ENCODE measurements at places on chromosomes 2 and 18.

DNA sequence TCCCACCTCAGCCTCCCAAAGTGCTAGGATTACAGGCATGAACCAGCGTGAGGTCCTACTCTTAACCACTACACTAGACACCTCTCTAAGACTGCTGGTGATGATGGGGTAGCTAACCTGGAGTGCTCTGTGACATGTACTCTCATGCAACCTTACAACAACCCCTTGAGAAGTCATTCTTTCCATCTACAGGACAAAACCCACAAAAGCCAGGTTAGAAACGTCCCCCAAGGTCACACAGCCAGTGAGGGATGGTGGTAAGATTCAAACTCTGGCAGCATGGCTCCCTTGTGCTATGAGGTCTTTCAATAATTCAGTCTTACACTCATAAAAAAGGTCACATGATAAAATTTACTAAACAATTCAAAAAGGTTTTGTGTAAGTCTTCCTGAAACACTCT is 94.8 kb upstream of the SERTAD2 start:
- DNase-seq = no peak

DNA sequence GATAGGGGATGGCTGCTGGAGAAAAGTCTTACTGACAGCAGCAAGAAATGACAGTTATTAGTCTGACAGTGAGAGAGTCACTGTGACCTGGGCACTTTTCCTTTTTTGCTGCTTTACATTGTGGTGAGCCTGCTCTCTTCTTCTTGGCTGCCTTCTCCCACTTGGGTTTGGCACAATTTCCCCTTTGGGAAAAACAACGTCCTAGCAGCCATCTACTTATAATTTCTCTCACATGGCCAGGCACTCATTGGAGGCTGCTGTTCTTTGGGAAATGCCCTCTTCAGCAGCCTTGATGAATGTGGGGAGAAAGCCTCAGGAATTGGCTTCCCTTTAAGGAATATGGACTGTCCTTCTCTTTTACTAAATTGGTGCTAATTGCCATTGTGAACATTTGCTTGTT is 60.4 kb upstream of the SLC1A4 start:
- no peak for DNase-seq

GRCh38 chr2:2942906-2943305 is 434.7 kb downstream of the EIPR1 start:
- no peak for DNase-seq

GRCh38 chr2:45992021-45992740 is 305.0 kb upstream of the EPAS1 start:
- no peak for DNase-seq

- DNase-seq = no peak
Measured at GRCh38 chr2:128414351-128414750, 95.7 kb upstream of the HS6ST1 start.

- DNase-seq = no peak
Measured at GRCh38 chr2:120174963-120175581, 48.1 kb downstream of the TMEM185B start.

- DNase-seq = no peak
Measured at GRCh38 chr2:240731178-240731545, 39.5 kb downstream of the AQP12A start.

GRCh38 chr18:1653873-1654272 is 749.2 kb downstream of the ADCYAP1 start:
- DNase-seq = no peak

- no peak for DNase-seq
Measured at GRCh38 chr2:101879466-101879865, 112.3 kb upstream of the IL1R2 start.

GRCh38 chr18:24019641-24020331 is 5.2 kb downstream of the TTC39C start:
- peak; percentile 52 for DNase-seq

- DNase-seq = no peak
Measured at GRCh38 chr2:241461693-241462677, 46.4 kb downstream of the STK25 start.

DNA sequence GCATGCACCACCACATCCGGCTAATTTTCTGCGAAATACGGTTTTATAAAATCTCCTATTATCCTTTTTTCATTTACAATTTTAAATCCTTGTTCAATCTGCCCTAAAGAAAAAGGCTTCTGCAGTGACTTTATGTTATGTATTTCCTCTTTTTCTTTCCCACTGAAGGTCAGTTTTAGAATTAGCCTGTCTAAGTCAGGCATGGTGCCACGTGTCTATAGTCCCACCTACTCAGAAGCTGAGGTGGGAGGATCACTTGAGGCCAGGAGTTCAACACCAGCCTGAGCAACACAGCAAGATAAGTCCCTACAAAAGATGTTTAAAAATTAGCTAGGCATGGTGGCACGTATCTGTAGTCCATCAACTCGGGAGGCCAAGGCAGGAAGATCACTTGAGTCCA is 39.8 kb upstream of the TNFRSF11A start:
- DNase-seq = no peak

DNA sequence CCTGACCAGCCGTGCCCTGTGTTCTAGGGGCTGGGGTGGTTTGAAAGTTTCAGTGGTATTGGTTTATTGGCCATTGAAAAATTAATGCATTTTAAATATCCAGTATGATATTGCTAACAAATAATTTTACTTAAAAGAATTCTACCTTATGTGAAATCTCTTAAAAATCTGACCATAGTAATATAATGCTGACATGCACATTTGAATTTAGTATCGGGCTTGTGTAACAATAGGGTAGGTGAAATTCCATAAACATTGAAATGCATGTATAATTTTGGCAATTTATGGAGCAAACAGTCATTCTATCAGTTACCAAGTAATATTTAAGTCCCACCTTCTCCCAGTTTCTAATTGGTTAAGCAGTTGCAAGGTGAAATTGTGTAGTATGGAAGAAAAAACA is 170.5 kb downstream of the DCDC2C start:
- DNase-seq = no peak

- no peak for DNase-seq
Measured at GRCh38 chr2:144211826-144212225, 308.1 kb downstream of the ZEB2 start.

DNA sequence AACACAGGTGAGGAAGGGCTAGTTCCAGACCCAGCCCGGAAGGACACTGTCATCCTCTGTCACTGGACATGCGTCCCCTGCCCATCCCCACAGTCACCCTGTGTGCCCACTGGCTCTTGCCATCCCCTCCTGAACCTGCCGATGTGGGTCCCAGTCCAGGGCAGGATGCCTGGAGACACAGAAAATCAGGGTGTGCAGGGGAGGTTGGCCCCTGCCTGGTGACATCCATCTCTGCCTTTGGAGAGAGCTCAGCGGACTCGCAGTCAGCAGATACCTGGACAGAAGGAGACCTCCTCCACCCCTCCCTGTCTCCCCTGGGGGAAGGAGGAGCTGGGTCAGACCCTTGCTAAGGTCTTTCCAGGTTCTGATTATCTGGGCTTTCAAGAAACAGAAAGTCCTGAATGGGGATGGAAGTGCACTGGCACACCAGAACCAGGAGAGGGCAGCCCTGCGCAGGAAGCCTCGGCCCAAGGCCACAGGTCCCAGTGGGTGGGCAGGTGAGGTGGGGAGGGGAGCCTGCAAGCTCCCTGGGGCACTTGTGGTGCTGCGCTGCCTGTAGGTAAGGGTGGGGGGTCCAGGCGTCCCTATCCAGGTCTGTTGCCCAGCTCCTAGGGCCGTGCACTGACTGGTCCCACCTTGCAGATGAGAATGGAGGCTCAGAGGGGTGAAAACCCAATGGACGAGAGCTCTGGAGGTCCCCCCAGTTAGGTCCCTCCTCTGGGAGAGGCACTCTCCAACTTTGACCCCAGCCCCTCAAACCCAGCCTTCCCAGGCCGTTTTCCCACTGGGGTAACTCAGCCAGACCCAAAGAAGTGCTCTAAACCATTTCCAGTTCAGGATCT is 9.7 kb upstream of the OTOS start:
- peak; percentile 69 for DNase-seq

GRCh38 chr2:239095460-239096081 is 247.7 kb downstream of the TWIST2 start:
- no peak for DNase-seq

- no peak for DNase-seq
Measured at GRCh38 chr18:9434122-9434701, 41.1 kb upstream of the RALBP1 start.

DNA sequence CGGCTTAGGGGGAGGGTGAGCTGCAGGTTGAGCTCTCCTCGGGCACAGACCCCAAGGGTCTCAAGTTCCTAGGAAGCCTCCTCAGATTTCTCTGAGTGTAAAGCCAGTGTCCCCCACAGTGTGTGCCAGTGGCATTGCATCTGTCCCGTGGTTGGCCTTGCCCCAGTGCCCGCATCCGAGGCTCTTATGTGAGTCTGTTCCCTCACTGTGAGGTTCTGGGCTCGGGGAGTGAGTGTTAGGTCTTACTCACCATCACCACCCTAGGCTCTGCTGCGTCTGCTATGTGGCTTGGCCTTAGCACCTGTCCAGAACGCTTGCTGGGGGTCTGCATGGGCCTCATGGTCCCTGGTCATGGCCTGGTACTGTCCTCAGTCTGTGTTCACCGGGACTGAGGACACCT is 88.7 kb upstream of the PXDN start:
- DNase-seq = no peak

DNA sequence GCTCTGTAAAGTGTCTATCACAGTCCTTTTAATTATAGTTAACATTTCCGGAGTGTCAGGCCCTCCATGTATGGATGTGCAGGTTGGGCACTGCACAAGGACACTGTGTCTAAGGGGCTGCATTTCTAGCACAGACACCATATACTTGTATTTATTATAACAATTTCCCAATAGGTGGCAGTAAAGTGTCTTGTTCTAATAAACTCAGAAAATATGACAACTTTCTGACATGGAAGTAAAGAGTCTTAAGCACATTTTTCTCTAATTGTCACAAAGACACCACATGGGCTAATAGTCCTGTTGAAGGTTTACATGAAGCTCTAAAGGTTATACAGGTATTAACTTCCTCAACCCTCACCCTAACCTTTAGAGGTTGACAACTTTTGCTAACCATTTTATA is 156.6 kb downstream of the DYSF start:
- DNase-seq = no peak

- DNase-seq = no peak
Measured at GRCh38 chr2:121735518-121736074, 1.1 kb downstream of the NIFK start.

- no peak for DNase-seq
Measured at GRCh38 chr2:185638771-185639170, 99.8 kb upstream of the FSIP2 start.

- DNase-seq = no peak
Measured at GRCh38 chr2:26492749-26493515, 15.0 kb upstream of the OTOF start.

GRCh38 chr18:48913201-48913600 is 37.6 kb downstream of the SMAD7 start:
- no peak for DNase-seq

- no peak for DNase-seq
Measured at GRCh38 chr18:10846657-10847407, 302.5 kb downstream of the PIEZO2 start.

DNA sequence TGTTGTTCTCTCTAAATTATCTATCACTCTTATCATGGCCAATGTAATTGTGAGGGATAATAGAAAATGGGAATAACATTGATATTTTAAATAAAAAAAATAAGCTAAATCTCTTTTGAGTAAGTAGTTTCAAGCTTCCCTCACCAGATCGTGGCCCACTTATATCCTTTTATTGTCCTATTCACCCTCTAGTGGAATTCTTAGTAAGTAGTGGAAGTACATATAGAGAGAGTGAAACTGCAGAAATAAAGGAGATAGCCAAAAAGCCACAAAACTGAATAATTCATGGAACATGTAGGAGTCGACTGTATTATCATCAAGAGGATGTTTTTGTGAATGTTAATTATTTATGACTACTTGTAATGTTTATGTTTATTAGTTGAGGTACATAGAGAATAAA is 66.1 kb upstream of the DTNA start:
- DNase-seq = no peak

GRCh38 chr18:9557250-9557943 is 57.0 kb downstream of the PPP4R1 start:
- DNase-seq = no peak

- DNase-seq = no peak
Measured at GRCh38 chr18:389658-390357, 110.7 kb downstream of the COLEC12 start.

- DNase-seq = no peak
Measured at GRCh38 chr18:2939317-2939716, 73.6 kb downstream of the LPIN2 start.

DNA sequence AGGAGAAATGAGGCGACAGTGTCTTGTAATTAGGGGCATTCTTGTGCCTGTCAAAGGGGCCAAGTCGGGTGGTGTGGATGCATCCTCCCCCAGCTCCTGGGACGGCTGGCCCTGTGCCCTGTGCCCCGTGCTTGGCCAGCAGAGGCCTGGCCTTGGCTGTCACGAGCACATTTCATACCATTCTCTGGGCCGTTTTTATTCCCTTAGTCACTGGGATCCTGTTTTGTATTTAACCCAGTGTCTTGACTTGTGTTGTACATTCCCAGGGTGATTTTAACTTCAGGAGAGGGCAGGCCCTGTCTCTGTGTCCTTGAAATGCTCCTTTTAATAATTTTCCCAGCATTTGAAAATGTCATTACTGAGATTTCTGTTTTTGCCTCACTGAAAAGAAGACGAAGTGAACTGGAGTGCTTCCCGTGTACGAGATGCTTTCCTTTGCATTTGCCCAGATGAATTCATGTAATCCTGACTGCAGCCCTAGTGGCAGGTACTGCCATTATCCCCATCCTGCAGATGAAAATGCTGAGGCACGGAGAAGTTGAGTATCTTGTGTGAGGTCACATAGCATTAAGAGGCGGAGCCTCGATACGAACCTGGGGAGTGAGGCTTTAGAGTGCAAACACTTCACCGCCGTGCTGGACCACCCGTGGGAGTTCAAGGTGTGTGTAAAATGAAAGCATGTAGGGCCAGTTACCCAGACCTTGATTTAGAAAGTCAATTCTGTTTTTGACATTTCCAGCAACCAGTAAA is 57.0 kb downstream of the SH3RF3 start:
- no peak for DNase-seq

DNA sequence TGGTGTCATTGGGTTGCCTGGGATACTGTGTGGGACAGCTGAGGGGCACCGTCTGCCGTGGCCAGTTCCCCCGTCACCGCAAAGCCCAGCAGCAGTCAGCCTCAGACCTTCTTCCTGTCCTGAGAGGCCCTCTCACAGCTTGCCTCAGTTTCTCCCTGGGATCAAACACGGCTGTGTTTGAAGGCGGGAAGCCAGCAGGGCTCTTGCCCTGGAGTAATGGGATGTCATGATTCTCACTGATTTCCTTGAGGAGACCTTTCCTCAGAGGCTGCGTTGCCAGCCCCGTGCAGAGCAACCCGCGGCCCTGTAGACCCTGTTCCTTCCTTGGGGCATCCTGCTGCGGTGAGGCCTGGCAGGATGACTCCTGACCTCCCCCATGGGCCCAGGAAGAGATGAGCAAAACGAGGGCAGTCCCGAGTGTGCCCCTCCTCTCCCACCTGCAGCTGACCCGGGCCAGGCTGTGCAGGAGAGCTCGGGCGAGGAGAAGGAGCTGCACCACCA is 13.9 kb upstream of the NFATC1 start:
- no peak for DNase-seq

GRCh38 chr2:68100189-68100588 is 37.4 kb upstream of the C1D start:
- DNase-seq = no peak

Measured in GM19239 (cell line).